IMR-90 (cell line): ENCODE measurements at places on chromosomes 3 and 15. TPM values are rescaled to one million over a fixed set of nuclear protein-coding genes. Genes with fewer than 3 reads are reported as not detected.

OR4F15 gene
- 0.28 and 0.36 TPM in 2 replicates for total RNA-seq

FBLN2 gene
- total RNA-seq, result 10.8 and 11.8 TPM in 2 replicates

ZNF662 gene
- 0.28 and 0.54 TPM in 2 replicates for total RNA-seq

ANO10 gene
- total RNA-seq, result 41.6 and 42.5 TPM in 2 replicates

CACNA2D3 gene
- total RNA-seq, result 0.28 and 0.36 TPM in 2 replicates

CKMT1A gene
- total RNA-seq, result not detected in 2 replicates

CCNB2 gene
- total RNA-seq, result 52.5 and 57.2 TPM in 2 replicates

CPB1 gene
- total RNA-seq, result not detected in 2 replicates

LDHAL6B gene
- not detected in 2 replicates for total RNA-seq

ALG1L2 gene
- not detected in 2 replicates for total RNA-seq

WHAMM gene
- total RNA-seq, result 1.4 and 1.9 TPM in 2 replicates

SLC7A14 gene
- total RNA-seq, result 6.7 and 6.8 TPM in 2 replicates

U2SURP gene
- total RNA-seq, result 29.4 and 58.3 TPM in 2 replicates

MELTF gene
- 0.18 and 0.28 TPM in 2 replicates for total RNA-seq

CSTA gene
- total RNA-seq, result not detected in 2 replicates

SUSD5 gene
- total RNA-seq, result 2.9 and 3.9 TPM in 2 replicates

ALDH1A3 gene
- 5.0 and 8.6 TPM in 2 replicates for total RNA-seq

KLHL40 gene
- total RNA-seq, result not detected in 2 replicates

NR1I2 gene
- not detected in 2 replicates for total RNA-seq

CAND2 gene
- 2.5 and 2.9 TPM in 2 replicates for total RNA-seq

ITIH1 gene
- total RNA-seq, result not detected in 2 replicates

CYP1A2 gene
- total RNA-seq, result not detected in 2 replicates
